ENCODE measurements at places on chromosomes 13 and 19.

GRCh38 chr13:31014456-31014855 is 82.0 kb downstream of the TEX26 start:
- DNase-seq: no peak

DNA sequence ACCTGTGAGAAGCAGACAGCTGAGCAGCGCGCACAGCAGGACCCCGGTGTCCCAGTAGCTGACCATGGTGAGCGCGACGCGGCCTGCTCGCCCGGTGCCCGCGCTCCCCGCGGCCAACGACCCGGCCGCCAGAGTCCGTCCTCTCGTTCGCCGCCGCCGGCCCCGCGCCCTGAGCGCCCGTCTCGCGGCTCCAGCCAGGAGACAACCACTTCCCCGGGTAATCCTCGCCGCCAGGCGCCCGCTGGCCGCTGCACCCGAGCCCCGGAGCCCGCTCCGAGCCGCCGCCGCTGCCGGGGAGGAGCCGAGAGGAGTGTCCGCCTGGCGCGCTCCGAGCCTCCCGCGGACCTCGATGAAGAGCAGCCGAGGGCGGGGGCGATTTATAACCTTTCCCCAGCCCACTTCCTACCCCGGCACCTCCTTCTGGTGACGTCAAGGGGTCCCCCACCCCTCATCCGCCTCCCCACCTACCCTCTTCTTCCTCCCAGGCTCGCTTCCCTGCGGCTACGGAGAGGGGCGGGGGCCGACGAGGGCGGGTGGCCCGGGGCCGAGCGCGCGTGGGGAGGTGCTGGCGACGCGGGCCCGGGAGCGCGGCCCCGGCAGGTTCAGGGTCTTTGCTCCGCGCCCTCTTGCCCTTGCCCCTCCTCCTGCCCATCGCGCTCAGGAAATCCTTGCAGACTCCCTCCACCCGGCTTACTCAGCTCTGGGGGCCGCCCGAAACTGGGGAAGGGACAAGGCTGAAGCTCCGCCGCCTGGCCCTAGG is at the start of gene FLT1:
FLT1 (minus strand) TSS at position 351 of the 760 bp plus-strand sequence; CDS start at position 66, 285 bp downstream.
- DNase-seq: peak; percentile 51

DNA sequence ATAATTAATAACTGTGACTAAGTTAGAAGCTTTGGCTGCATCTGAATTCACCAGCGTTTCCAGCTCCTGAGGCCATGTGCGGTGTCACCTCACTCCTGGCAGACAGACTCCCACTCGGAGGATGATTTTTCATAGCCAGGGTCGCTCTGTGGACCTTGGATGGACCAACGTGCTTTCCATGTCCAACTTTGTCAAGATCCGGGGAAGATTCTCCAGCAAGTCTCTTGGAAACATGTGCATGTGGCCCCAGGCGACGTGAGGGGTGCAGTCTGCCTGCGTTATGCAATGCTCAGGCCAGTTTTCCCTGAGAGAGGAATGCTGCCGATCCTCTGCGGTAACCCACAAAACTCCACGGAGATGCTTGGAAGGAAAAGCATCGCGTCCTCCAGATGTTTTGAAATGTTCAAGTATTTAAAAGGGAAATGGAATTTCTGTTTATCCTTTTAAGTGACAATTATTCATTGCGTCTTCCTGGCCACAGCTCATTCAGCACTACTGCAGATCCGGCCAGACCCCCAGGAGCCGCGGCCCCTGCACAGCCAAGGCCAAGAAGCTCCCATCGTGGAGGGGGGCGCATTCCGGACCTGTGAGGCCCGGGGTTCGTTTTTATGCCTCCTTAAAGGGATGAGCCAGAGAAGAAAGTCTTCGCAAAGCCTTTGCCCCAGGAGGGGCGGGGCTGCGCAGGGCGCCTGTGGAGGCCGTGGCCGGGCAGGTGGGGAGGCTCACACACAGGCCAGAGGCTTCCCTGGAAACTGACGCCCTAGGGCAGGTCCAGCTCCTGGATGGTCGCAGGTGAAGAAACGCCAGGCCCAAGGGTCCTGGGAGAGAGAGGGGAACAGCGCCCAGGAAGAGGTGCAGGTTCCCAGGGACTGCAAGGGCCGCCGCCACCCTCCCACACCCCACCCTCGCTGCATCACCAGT is 46.0 kb downstream of the C13orf46 start:
- no peak for DNase-seq

DNA sequence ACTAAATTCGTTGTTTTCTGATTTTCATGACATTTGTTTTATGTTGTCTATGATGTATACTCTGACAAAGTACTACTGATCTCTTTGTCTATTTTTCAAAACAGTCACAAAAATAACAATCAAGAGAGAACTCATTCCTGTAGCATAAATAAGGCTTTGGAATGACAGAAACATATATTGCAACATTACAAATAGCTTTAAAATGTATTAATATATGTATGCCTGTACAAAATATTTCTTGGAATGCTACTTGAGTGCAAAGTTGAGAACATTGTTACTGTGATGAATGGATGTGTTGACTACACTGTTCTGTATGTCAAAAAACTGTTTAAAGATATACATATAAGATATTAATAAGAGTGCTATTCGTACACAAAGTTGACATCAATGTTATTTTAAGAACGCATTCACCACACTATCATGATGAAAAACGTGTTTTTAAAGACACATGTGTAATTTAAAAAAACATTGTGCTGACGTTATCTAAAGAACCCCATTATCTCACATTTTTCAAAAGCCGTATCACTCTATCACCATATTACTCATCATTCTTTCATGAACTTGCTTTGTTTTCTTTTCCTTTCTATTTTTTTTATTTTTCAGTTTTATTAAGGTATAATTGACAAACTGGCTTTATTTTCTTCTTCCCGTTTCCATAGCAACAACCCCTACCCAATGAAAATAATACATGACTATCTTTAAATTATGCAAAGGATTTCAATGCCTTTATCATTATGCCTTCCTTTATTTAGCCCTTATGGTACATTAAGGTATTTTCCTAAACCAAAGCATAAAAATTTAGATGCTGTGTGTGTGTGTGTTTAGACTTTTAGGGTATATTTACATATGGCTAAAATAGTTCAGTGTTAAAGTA is 918.8 kb downstream of the SLITRK1 start:
- DNase-seq: no peak

- DNase-seq: no peak
These were observed 4.8 kb downstream of the ISYNA1 start for GRCh38 chr19:18433015-18433691.

DNA sequence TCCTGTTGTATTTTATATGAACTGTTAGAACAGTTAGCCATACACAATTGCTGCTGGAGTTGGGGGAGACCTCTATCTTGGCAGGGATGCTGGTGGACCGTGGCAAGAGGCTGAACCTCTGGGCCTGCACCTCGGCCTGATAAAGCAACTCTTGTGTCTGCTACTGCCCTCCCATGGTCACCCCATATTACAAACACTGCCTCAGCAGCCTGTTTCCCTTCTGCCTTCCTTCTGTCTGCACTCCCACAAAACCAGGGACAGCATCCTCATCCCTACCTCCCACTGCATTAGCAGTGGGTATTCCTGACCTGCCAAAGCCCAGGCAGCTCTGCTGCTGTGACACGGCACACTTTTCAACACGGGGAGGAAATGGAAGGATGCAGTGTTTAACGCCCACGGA is 456.4 kb downstream of the FGF14 start:
- DNase-seq: no peak

- no peak for DNase-seq
These were observed 86.0 kb downstream of the SERP2 start for GRCh38 chr13:44459674-44460073.

GRCh38 chr13:73803997-73804396 is 330.2 kb downstream of the KLF12 start:
- no peak for DNase-seq

GRCh38 chr13:32472194-32472621 is 44.3 kb upstream of the N4BP2L1 start:
- no peak for DNase-seq

DNA sequence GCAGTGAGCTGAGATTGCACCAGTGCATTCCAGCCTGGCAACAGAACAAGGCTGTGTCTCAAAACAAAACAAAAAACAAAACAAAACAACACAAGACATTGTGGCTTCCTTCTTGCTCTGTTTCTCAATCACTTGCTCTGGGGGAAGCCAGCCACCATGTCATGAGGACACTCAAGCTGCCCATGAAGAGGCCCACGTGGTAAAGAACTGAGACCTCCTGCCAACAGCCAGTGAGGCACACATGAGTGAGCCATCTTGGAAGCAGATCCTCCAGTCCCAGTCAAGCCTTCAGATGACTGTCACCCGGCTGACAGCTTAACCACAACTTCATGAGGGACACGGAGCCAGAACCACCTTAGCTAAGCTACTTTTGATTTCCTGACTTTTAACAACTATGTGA is 25.2 kb downstream of the CPT1C start:
- DNase-seq: no peak

All from CD4-positive, alpha-beta T cell treated with Interferon alpha-2 for 1 hour (primary cell).